Astrocyte of the spinal cord (primary cell): ENCODE measurements at places on chromosomes 11 and 22.

GRCh38 chr22:36808721-36809344, 8.0 kb downstream of the PVALB start:
- DNase-seq: no peak

- DNase-seq: peak; percentile 75
Measured at GRCh38 chr11:76626921-76627401, 43.6 kb downstream of the LRRC32 start.

- DNase-seq: no peak
Measured at GRCh38 chr11:44758983-44759382, 32.2 kb downstream of the TSPAN18 start.

- DNase-seq: peak; percentile 6
Measured at GRCh38 chr22:37121887-37122591, 12.5 kb upstream of the TMPRSS6 start.

DNA sequence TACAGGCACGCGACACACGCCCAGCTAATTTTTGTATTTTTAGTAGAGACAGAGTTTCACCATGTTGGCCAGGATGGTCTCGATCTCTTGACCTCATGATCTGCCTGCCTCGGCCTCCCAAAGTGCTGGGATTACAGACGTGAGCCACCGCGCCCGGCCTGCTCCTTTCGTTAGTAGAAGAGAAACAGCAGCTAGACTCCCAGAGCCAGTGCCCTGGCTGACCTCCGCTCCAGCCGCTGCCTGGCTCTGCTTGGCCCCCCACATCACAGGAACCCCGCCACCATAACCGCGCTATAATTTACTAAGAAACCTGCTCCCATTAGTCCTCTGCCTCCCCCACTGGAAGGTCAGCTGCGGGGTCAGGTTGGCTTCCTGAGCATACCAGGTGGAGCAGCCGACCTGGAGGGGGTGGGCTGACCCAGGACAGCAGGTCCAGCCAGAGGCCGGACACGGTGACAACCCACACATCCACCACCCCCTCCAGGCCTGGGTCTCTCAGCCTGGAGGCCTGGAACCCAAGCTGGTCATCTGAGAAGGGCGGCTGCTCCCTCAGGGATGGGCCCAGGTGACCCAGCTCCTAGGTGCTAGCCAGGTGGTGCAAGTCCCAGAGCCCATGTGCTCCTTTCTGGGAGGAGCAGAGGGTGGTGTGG, 7.5 kb upstream of the POLDIP3 start:
- no peak for DNase-seq

- no peak for DNase-seq
Measured at GRCh38 chr11:72460091-72460647, 25.8 kb upstream of the CLPB start.

GRCh38 chr11:47186076-47186699, at the start of gene PACSIN3:
PACSIN3 (minus strand) TSS chr11:47186434; CDS start chr11:47182727, 3,707 bp downstream.
- DNase-seq: no peak

GRCh38 chr22:49930596-49931412, 12.4 kb downstream of the CRELD2 start:
- DNase-seq: peak; percentile 43

DNA sequence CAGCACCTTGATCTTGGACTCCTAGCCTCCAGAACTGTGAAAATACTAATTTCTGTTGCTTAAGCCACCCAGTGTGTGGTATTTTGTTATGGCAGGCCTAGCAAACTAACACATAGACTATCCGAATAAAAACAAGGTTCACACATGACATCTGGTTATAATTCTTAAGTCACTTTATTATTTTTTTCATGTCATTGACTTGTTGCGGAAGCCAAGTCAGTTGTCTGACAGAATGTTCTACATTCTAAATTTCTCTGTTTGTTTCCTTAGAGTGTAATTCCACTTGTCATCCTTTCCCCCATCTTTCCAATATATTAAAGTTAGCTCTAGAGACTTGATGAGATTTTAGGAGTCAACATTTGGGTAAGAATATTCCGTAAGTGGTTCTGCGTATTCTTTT, 40.6 kb downstream of the RAB30 start:
- DNase-seq: no peak

- DNase-seq: peak; percentile 54
Measured at GRCh38 chr11:107549253-107549953, 16.1 kb downstream of the ALKBH8 start.

DNA sequence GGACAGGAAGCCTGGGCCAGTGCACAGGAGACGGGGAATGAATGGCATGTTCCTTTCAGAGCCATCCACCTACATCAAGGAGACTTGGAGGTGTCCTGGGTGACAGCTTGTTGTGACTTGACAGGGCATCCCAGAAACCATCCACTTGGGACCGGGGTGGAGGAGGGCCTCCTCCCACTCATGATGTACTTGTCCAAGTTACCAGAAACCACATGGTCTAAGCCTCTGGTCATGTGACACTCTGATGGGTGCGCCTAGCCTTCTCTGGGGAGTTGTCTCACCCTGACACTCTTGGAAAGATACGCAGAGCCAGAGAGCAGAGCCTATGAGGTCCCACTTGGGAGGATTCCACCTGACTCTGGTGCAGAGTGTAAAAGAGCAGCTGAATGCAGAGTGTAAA, 21.6 kb upstream of the FXYD6 start:
- no peak for DNase-seq
